ENCODE measurements at places on chromosomes 12 and 14. TPM values are rescaled to one million over a fixed set of nuclear protein-coding genes. Genes with fewer than 3 reads are reported as not detected.

GRCh38 chr12:111362687-111363475, 6.0 kb downstream of the PHETA1 start:
- DNase-seq = no peak

Gene PTGDR
- 0.66 TPM for total RNA-seq

Gene C12orf54
- total RNA-seq = not detected

DNA sequence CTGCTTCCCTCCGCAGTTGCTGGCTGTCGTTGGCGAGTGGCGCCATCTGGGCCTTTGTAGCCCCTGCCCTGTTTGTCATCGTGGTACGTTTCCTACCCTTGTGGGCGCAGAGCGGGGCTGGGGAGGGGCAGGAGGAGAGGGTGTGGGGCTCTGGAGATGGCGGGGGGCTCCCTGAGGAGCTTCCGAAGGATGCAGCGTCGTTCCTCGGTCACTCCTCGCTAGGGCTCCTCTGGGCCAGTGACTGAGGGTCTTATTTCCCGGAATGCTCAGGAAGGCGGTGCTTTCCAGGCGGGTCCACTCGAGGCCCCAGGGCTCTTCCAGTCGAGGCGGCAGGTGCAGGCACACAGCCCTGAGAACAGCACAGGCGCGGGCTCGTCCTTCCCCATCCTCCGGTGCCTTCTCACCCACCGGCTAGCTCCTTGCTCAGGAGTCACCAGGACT, 167.1 kb downstream of the ADGRD1 start:
- no peak for DNase-seq

- DNase-seq = no peak
These were observed 243.8 kb upstream of the NPAS3 start for GRCh38 chr14:32694795-32695449.

GRCh38 chr12:64903479-64904152, 79.2 kb downstream of the TBC1D30 start:
- no peak for DNase-seq

DNA sequence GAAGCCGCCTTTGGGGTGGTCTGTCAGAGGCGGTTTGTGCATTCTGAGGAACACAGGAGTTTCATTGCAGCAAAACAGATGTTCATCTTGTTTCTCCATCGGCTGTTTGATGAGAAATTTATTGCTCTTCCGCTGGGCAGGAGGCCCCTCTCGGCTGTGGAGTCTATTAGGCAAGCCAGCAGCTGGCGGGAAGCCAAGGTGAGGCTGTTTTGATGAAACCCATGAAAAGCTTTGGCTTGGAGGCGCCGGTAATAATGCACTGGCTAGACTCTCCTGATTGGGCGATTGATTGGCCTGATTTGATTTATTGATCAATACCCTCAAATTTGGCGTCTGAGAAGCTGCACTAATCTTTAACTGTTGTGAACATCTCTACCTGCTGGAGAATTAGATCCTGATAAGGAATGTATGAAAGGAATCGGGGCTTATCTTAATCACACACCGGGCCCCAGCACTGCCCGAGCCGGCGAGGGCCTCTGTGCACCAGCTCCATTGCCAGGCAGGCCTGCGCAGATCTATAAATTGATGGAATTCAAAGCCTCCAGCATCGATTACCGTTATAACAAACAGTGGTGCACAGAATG, 187.7 kb downstream of the PHETA1 start:
- DNase-seq = no peak

Gene P2RX2
- 3.6 TPM for total RNA-seq

DNA sequence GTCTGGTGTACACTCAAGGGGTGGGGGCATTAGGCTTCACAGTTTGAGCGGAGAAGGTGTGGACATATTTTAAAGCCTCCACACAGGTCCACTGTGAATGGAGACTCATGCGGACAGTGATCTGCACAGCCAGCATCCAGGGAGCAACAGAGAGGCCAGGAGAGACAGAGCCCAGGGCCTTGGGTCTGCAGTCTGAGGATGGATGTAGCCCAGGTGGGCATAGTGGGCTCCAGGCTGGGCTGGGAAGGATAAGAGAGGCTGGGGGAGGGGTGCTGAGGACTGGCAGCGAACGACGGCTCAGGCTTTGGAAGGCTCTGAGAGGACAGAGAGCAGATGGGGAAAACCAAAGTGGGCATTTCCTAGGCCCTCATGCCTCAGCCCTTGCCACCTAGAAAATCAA, 128.8 kb downstream of the PAPOLA start:
- peak; percentile 82 for DNase-seq

GRCh38 chr14:50816395-50817047, 14.4 kb downstream of the NIN start:
- no peak for DNase-seq

DNA sequence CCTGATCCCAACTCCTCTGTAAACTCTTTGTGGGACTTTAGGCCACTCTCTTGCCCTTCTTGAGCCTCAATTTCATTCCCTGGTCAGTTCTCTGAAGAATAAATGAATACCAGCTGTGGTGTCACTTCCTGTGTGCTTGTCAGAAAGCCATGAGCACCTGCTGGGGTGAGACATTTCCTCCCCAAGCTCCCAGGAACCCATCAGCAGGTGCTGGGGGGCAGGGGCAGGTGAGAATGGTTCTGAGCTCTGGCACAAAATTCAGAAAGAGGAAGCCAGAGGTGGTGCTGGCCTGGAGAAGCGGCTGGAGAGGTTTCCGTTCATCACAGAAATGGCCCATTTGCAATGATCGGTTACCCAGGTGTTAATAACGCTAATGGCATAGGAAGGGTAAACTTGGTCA, 14.9 kb downstream of the LHX5 start:
- DNase-seq = no peak

DNA sequence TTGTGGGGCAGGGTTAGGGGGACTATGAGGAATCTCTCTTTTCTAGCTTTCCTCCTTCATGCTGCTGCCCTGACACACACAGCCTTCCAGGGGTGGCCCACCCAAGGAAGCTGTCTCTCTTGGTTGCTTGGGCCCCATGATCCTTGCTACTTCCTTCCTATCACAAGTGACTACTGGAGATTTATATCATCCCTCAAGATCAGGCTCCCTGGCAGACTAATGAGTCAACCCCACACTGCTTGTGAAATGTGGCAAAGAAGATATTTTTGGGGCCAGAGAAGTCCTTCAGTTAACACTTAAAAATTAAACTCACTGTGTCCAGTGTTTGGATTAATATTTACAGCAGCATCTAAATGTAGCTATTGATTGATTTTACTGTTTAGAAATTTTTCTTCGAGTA, 1.5 kb downstream of the OR4E1 start:
- DNase-seq = no peak

DNA sequence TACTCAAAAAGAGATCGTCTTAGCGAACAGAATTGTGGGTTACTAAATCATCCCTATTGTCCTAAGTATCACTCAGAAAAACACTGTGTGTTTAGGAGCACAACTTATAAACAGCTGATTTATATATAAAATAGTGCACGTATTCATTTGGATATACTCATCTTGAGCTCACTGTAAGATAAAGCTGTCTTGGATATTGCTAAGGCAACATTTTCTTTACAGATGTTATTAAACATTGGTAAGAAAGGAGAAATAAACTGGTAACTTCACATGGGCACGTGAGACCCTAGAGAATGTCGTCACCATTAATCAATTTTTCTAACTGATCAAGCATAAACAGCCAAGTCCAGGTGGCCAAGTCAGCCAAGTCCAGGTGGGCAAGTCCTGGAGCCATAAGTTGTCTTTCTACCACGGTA, 1.7 kb downstream of the PAWR start:
- no peak for DNase-seq

Gene HNF1A
- not detected for total RNA-seq

GRCh38 chr14:38367922-38368321, 112.0 kb upstream of the CLEC14A start:
- no peak for DNase-seq

- DNase-seq = no peak
These were observed 1359.6 kb downstream of the FSCB start for GRCh38 chr14:43147485-43147884.

DNA sequence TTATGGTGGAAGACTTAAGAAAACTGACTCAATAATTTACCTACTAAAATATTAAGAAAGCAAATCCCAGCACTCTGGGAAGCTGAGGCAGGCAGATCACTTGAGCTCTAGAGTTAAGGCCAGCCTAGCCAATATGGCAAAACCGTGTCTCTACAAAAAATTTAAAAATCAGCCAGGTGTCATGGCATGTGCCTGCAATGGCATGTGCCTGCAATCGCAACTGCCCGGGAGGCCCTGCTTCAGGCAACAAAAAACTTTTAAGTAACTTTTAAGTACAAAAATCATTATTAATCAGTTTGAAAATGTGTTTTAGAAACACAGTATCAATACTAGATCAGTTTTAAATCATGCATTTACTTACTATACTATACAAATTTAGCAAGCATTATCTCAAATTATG, 17.5 kb downstream of the C2CD5 start:
- no peak for DNase-seq

GRCh38 chr14:32434880-32435279, 105.8 kb downstream of the AKAP6 start:
- no peak for DNase-seq

DNA sequence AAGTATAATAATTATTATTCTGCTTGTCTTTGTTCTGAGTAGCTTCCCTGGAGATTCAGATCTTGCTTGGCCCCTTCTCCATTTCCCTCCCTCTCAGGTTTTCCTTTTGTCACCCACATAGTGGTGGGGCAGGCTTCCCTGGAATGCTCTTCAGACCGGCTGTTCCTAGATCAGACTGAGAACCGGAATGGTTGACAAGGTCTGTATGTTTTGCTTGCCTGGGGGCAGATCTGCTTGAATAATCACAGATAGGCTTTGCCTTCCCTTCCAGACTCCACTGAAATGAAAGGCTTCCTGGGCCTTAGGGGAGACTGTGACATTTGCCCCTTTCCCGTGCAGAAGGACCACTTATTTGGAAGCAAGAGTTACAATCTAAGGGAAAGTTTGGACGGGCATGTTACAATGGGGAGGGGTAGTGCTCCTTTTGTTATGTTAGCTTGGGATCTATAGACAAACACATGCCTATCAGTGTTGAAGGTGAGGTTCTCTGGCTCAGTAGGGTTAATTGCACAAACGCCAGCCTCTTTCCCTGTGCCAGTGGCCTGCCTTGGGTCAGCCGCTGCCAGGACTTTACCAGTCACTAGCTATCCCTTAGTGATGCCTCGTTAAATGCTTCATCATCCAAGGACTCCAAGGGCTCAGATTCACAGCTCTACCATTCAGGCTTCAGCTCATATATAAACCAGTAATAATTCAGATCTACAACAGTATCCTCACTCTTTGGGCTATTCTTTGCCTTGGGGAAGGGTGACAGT, 178.6 kb downstream of the SNAPC1 start:
- DNase-seq = no peak

DNA sequence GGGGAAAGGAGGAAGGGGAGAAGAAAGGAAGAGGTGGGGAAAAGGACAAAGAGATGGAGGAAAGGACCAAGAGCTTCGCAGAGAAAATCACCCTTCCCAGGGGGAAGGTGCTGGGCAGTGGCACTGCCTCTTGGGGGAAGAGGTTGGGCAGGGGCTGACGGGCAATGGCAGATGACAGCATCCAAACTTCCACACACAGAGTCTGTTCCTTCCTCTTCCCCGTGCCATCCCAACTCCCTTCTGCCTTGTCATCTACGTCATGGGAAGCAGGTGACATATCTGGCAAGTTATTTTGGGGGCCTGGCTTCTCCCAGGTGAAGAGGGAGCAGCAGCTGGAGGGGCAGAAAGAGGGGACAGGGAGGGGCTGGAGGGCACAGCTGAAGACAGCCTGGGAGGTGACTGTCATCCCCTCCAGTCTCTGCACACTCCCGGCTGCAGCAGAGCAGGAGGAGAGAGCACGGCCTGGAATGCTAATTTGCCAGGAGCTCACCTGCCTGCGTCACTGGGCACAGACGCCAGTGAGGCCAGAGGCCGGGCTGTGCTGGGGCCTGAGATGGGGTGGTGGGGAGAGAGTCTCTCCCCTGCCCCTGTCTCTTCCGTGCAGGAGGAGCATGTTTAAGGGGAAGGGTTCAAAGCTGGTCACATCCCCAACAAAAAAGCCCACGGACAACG, 43.9 kb upstream of the IQSEC3 start:
- DNase-seq = no peak

Gene TMEM119
- total RNA-seq = 3.6 TPM

DNA sequence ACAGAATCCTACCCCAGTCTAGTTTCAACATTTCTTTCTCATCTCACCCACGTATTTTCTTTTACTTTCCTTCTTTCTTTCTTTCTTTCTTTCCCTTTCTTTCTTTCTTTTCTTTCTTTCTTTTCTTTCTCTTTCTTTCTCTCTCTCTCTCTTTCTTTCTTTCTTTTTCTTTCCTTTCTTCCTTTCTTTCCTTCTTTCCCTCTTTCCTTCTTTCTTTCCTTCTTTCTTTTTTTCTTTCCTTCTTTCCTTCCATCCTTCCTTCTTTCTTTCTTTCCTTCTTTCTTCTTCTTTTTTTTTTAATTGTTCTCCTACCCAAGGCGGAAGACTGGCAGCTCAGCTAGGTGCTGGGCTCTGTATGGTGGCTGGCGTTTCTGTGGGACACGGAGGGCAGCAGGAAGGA, 55.0 kb downstream of the GLT1D1 start:
- no peak for DNase-seq

Data from esophagus muscularis mucosa (tissue), 4 donors.